ENCODE measurements at places on chromosomes 1 and 21.

GRCh38 chr1:160834945-160835565 is 27.6 kb downstream of the CD244 start:
- DNase-seq, result peak; percentile 22

GRCh38 chr1:89705901-89706699 is 73.2 kb downstream of the LRRC8C start:
- DNase-seq, result no peak

DNA sequence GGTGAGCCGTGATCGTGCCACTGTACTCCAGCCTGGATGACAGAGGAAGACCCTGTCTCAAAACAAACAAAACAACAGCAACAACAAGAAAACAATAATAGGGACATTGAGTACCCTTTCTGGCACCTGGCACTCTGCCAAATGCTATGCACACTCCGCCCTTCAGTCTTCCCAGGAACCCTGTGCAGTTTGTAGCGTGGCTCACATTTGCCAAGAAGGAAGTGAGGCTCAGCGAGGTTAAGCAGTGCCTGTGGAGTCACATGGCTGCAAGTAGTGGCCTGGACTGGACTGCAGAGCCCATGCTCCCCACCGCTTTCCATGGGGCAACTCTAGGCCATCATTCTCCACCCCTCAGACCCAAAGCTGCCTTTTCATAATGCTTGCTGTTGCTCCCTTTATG is 5.3 kb upstream of the EVA1B start:
- DNase-seq, result no peak

GRCh38 chr1:55321942-55322341 is 106.8 kb upstream of the USP24 start:
- DNase-seq, result no peak

DNA sequence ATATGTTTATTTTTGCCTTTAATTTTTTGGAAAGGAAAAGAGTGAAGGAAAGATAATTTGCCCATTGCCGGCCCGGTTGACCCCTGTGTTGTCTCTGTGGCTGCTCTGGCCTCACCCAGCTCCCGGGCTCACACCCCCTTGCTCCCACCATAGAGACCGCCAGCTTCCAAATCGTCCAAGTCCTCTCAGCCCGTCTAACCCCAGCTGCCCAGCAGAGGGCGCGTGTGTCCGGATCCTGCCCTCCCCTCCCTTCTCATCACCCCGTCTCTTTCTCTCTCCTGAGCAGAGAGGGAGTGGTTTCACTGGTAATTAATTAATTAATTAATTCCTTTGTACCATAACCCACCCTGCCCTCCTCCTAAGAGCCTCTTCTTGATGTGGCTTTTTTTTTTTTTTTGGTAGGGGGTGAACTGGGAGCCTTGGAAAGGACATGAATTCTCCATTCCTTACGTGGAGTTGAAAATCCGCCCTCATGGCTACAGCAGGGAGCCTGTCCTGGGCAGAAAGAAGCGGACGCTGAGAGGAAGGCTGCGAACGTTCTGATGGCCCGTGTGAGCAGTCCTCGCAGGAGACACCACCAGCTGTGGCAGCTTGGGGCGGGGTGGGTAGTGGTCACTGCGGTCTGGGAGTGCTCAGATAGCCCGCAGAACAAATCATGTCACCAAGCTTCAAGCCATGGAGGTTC is 45.9 kb downstream of the KIAA0040 start:
- peak; percentile 31 for DNase-seq

DNA sequence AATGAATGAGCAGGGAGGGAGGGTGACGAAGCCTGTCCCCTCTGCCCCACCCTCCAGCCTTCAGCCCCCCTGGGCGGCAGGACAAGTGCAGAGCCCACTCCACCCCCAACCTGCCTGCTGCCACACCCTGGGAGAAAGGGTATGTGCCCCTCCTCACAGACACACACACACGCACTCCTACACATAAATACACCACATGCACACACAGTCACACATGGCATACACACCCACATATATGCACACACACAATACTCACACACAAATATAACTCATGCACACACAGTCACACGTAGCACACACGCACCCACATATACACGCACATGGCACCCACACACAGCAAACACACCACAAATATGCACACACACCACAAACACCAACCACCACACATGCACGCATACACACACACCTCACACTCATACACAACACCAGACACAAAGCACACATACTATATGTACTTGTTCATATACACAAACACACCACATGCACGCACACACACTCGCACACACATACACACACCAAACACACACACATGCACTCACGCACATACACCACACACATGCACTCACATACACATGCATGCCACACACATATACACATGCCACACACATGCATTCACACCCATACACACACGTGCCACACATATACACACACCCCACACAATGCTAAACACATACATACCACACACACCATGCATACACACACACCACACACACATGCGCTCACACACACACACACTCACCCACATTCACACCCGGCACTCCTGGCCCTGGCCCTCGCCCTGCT is 16.4 kb downstream of the ITGB2 start:
- no peak for DNase-seq

DNA sequence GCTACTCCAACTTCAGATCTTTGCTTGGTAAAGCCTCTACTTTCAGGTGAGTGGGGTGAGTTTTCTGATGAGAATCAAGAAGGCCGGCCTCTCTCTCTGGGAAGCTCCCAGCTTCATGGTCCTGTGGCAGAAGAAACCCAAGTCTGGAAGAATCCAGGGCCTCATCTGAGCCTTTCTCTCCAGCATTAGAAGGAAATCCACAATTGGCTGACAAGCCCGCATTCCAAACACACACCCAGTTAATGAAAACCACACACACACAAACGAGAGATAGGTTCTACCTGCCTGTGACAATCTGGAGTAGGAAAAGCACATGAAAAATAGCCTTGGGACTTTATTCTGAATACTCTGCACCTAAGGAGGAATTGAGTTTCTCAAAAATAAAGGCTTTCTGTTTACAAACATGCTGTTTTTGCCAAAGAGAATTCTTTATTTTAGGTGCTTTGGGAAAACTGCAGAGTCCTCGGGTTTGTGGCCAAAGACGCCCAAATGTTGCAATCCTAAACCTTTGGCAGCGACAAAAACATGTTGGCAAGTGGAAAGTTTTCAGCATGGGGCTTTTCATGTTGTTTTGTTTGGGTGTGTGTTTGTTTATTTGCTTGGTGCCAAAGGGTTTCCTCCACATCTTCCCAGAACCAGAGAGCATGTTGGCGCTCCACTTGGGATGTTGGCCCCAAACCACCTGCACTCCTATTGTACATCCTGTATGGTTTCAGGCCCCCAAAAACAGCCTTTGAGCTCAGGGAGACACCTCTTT is 216.2 kb downstream of the SETD4 start:
- DNase-seq, result no peak

DNA sequence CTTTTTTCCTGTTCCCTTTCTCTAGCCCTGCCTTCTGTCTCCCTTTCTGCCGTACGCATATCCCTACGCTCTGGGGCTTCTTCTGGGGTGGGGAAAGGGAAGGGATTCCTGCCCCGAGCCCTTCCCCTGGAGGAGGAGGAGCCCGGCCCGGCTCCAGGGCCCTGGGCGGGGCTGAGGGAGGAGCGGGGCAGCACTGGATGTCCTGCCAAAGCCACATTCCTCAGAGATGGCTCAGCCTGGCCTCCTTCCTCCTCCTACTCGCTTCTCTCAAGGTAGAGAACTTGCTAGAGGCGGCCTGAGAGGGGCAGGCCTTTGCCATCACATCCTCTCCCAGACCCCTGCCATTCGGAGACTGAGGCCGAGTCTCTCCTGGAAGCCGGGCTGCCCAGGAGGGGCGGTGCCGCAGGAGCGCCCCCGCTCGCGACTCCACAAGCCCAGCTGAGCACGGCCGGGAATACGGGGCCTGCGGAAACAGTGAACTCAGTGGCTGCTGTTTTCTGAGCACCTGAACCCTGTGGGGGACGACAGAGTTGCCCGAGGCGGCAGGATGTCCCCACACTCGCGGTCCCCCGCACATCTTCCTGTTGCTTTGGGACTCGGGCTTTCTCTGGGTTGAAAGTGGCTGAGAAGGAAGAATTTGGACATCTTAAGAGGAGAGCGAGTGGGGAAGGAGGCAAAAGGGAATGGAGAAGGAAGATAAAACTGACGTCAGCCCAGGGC is 12.2 kb downstream of the ADAMTSL4 start:
- peak; percentile 81 for DNase-seq

GRCh38 chr1:165483412-165483811 is 38.5 kb upstream of the RXRG start:
- no peak for DNase-seq

DNA sequence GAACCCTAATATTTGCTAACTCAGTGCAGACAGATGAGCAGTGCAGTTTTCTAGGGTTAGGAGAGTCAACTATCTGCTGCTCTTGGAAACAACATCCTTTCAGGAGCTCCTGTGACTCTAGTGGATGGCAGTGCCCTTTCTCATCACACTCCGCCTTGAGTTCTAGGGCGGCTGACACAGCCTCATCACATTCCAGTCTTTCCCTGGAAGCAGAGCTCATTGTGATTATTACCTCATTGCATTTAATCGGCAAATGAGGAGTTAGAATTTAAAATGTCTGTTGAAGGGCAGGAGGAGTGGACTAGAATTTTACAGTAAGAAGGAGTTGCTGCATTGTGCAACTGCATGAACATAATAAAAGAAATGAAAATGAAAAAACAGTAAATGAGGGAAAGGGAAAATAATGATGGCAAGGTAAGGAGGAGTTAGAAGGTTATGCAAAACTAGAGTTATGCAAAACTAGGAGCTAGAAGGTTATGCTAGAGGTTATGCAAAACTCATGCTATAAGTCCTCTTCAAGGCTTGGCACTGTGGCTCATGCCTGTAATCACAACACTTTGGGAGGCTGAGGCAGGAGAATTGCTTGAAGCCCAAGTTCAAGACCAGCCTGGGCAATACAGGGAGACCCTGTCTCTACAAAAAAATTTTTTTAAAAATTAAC is 6.9 kb upstream of the PTGFRN start:
- DNase-seq, result no peak

- no peak for DNase-seq
Observed at GRCh38 chr1:246151796-246152434, 355.2 kb downstream of the SMYD3 start.

DNA sequence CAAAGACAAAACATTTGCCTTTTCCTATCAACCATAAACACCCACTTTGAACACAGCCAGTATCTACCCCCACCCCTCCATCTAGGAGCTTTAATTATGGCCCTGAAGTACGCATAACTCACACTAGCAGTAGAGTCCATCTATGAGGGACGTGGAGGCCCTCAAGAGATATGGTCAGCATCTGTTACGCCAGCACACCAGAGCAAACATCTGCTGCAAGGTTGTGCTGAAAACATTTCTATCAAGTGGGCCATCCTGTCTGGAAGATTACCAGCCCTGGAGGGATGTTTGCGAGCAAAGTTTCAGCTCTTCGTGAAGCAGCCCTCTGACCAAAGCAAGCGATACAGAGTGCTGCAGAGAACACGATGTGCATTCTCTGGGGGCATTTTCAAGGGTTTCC is 74.6 kb downstream of the SLC45A1 start:
- no peak for DNase-seq

DNA sequence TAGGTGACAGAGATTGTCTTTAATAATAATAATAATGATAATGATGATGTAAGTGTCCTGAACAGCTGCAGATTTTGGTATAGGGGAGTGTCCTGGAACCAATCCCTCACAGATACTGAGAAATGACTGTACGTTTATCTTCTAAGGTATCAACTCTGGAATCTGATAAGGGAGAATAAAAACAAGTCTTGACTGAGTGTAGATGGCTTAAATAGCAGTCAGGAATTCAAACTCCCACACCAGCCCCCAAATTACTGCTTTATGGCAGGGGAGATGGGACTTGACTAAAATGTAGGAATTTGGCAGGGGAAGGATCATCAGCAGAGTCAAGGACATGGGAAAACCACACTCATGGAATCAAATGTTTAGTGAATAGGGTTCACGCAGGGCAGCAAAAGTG is 6.1 kb upstream of the VHLL start:
- DNase-seq, result no peak

DNA sequence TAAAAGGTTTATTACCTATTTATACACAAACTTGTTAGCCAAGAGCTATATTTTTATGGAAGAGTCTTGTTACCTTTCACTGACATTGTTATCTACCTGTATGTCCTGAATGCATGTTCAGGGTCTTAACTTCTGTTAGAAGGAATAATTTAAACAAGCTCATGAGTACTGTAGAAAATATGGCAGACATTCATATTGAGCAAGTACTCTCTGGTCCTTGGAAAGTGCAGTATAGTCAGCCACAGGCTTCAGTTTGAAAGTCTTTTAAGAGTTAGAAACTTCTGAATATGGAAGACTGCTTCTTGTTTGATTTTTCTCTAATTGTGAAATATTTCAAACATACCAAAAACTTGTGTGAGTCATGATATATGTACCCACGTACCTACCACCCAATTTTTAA is 16.6 kb downstream of the DIP2A start:
- no peak for DNase-seq

- no peak for DNase-seq
Observed at GRCh38 chr1:157653494-157653873, 47.1 kb downstream of the FCRL3 start.

GRCh38 chr1:246726881-246727280 is 2.7 kb downstream of the SCCPDH start:
- no peak for DNase-seq

DNA sequence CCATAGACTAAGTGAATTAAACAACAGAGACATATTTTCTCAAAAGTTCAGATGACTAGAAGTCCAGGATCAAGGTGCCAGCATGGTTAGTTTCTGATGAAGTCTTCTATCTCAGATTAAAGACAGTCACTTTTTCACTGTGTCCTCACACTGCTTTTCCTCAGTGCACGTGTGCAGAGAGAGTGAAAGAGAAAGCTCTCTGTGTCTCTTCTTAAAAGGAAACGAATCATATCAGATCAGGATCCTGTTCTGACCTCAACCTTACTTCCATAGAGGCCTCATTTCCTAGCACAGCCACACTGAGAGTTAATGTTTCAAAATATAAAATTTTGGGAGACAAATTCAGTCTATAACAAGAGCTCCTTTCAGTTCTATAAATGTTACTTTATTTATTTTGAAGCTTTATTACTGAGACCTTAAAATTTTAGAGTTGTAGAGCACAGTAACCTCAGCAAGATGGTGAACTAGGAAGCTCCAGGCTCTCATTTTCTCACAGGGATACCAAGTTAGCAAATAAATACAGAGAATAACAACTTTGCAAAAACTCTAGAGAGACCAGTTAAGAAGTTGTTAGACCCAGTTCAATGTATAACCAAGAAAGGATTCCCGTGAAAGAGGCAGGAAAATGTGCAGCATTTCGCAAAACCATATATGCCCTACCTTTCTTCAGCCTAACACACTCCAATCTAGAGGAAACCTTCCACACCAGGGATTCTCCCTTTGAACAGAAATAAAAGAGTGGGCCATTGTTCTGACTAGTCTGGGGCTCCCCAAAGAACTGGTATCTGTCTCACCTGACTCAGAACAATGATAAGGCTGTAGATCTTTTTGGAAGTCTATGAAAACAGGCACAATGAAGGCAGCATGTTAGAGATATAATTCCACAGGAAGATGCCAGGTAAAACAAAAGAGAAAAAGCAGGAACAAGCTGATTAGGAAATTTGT is 372.2 kb downstream of the MRPL39 start:
- no peak for DNase-seq

DNA sequence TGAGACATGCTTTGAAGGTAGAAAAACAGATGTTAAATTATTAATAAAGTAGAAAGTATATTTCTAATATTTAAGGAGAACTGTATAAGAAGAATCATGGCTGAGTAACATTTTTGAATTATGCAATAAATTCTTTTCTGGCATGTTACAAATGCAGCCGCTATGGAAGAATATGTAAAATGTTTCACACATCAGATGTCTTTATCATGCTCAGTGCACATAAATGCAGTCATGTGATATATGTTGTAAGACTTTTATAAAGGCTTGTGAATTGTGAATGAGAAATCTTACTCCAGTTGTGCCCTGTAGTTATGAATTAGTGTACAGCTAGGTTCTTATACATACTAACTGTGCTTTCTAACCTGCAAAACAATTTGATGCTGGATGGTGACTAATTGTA is 53.5 kb downstream of the LRRC8B start:
- DNase-seq, result no peak
